Effector memory CD8-positive, alpha-beta T cell (primary cell): ENCODE measurements at places on chromosomes 1 and 21.
A peak's percentile ranks its signal among the peaks of the same experiment; 100 is the strongest.

- no peak for DNase-seq
Observed at GRCh38 chr1:196654271-196654670, 2.4 kb downstream of the CFH start.

DNA sequence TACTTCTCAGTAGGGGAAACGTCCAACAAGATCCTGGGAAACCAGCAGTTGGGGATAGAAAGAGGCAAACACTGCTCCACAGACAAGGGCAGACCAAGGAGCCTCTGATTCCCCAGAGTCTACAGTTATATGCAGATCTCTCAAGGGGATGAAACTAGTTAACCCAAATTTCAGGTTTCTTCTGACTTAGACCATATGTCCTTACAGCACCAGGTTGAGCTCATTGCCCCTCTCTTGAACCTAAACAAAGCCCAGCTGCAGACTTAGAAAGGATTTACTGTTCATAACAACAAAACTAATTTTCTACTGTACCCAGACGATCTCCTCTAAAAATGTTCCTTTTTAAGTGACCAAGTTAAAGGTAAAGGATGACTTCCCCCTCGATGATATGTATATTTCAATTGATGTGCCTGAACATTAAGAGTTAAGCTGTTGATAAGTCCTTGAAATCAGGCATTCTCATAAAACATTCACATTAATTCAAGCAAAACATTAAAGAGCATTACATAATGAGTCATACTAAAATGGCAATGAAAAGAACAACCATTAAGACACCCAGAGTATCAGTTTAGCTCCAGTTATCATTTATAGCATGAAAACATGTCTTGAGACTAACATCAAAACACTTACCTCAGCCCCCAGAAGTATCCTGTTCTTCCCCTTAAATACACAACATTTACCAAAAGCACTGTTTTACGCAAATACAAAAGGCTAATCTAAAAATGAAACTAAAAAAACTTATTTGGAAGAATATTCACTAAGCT lies 24.1 kb downstream of the SMYD3 start:
- no peak for DNase-seq

- no peak for DNase-seq
Observed at GRCh38 chr1:54378157-54378873, 27.9 kb downstream of the SSBP3 start.

GRCh38 chr1:156053768-156054499 lies at the start of gene UBQLN4:
UBQLN4 (minus strand) TSS chr1:156053798; CDS start chr1:156053701, 97 bp downstream.
- peak; percentile 79 for DNase-seq

- DNase-seq = no peak
Observed at GRCh38 chr1:91819038-91819788, 66.7 kb downstream of the TGFBR3 start.

- DNase-seq = no peak
Observed at GRCh38 chr1:119266858-119267257, 101.7 kb upstream of the HAO2 start.

- no peak for DNase-seq
Observed at GRCh38 chr21:44275041-44275440, 10.6 kb upstream of the AIRE start.

DNA sequence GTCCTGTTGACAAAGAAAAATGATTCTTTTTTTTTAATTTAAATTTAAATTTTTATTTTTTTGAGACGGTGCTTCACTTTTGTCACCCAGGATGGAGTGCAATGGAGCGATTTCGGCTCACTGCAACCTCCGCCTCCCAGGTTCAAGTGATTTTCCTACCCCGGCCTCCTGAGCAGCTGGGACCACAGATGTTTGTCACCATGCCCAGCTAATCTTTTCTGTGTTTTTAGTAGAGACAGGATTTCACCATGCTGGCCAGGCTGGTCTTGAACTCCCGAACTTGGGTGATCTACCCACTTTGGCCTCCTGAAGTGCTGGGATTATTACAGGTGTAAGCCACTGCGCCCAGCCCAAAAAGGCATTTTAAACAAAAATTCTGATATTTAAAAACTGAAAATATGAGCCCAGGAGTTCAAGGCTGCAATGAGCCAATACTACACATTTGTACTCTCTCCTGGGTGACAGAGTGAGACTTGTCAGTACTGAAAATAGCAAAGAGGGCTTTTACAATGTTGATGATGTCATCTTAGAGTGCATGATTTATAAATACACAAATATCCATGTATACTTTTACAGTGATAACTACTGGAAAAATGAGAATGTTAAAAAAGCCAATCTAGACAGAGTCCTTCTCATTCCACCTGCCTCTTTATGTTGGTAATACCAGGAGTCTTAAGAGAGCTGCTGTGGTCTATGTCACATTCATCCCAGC lies 56.0 kb upstream of the STUM start:
- DNase-seq = no peak

DNA sequence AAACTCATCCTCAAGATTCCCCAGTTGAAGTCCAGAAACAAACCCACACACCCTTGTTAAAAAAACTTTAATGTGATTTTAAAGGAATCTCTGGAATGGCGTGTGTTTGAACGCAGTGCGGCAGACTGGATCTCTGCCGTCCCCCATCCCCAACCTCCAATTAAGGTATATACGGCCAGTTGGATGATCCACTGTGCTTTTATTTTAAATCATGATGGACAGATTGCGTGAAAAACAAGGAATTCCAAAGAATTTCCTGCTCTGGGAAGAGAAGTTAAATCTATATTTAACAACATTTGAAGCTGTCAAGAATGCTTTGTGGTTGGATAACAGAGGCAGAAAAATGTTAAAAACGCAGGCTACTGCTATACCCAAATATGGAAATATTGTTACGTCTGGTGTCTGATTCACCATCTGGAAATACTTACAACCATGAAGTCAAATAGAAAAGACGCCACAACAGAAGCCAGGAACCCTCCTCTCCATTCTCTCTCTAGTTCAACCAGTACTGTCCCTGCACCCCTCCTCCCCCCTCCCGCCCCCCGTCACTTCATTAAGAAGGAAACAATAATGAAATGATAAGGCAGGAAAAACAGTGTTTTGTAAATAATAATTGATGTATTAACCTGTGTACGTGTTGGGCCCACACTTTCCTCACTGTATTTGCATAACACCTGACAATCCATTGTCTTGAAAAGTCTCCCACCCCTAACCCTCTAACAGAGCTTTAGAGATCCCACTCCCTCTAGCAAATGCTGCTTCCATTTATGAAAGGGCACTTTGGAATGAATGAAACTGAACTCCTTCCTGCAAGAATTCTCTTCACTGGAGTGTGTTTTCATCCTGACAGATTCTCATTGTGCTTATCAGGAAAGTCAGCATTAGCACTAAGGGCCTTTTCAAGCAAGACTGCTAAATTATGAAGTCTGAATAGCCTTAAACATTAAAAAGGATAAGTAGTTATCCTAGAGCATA lies 2.0 kb upstream of the CCN1 start:
- DNase-seq = no peak

- no peak for DNase-seq
Observed at GRCh38 chr1:22245726-22246125, 102.8 kb upstream of the WNT4 start.

- DNase-seq = no peak
Observed at GRCh38 chr1:100035214-100035613, 65.4 kb downstream of the SLC35A3 start.

GRCh38 chr1:242083742-242084141 lies 84.8 kb upstream of the MAP1LC3C start:
- DNase-seq = no peak
